ENCODE measurements at places on chromosomes 3 and 15.

DNA sequence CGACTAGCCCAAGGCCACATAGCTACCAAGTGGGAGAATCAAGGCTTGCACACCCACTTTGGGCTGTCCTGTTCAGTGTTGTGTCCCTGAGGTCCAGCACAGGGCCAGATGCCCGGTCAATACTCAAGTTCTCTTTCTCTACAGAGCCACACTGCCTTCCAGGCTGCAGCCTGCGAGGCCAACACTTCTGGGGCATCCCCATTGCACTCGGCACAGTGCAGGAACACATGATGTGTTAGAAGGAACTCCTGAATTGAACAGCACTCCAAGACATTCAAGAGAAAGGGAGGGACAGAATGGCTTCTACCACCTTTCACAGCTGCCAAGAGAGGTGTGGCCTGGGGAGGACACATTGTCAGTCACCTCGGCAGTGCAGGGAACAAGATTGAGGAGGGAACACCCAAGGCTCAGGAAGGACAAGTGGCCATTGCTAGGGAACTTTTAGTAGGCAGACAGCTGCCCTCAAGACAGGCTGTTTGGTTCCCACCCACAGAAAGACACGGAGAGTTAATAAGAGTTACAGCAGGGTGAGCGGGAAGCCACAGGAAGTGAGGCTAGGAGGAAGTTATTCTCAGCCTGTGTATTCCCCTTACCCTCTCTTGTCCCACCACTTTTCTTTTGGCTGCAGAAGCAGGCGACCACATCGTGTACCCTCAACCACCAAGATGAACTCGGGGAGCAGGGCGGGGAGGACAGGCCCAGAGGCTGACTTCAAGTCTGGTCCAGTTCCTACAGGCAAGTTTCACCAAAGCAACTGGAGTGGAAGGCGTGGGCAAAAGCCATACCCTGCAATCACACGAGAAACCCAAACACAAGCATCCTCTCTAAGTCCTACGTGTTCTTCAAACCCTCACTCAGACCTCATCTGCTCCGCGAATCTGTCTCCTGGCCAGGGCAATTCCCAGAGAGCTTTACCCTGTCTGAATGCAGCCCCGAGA is 69.4 kb downstream of the SRGAP3 start:
- DNase-seq, result no peak

DNA sequence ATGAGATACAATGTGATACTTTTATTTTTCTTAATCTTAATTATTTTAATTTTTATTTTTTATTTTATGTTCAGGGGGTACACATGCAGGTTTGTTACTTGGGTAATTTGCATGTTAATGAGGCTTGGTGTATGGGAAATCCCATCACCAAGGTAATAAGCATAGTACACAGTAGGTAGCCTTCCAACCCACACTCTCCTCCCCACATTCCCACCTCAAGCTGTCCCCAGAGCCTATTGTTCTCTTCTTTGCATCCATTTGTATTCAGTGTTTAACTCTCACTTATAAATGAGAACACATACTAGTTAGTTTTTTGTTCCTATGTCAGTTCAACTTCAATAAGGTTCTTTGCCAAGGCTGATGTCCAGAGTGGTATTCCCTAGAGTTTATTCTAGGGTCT is 1375.4 kb downstream of the NSUN3 start:
- DNase-seq, result no peak

GRCh38 chr3:134143828-134144401 is 106.7 kb downstream of the RYK start:
- no peak for DNase-seq

DNA sequence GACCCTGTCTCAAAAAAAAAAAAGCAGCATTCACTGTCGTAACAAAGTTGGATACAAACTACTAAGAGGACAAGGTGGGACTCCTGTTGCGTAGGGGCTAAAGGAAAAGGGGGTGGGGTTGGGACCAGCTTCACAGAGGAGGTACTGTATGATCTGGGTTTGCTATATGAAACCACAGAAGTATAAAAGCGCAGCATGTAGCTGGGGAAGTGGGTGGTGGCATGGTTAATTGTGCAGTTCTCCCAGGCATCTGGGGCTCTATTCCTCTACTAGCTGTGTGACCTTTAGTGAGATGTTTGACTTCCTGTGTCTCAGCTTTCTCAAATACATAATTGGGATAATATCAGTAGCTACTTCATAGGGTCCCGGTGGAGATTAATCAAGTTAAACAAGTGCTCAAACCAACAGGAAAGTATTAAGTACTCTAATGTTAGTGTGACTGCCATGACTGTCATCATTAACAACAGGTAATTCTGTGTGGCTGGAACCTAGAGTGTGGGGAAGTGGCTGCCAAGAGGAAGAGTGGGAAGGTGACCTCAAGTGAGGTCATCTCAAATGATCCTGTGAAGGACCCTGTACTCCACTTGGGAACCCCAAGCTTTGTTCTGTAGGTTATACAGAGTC is 11.5 kb downstream of the PARP16 start:
- DNase-seq, result no peak

DNA sequence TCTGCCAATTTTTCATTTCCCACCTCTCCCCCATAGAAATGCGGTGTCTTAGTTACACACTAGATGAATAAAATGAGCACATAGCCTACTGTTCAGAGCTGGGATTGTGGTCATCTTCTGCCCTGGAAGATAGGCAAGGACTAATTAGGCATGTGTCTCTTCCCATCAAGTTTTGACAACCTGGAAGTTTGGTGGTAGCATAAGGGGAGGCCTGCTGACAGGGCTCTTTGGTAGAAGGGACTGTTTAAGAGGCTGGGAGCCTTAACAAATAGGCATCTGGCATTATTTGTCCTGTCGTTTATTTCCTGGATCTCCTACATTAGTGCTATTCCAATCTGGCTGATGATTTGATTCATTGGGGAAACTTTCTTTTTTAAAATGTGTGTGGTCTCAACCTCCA is 512.3 kb downstream of the ZNF385D start:
- DNase-seq, result no peak

DNA sequence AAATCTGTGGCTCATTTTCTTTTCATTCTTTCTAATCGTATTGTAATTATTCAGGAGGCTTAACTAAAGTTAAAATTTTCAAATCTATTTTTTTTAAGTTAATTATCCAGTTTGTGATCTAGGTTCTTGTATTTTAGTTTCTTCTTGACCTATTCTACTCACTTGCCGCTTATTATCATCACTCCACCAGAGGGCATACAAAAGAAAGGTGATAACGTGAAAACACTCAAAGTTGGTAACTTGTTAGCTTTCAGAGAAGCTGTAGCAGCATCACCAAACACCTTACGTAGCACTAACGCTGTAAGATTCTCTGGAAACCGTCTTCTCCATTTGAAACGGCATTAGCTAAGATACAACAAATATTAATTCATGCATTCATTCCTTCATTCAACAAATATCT is 4.8 kb downstream of the GNB4 start:
- peak; percentile 47 for DNase-seq

- no peak for DNase-seq
Measured at GRCh38 chr15:41599061-41599460, 40.0 kb downstream of the TYRO3 start.

DNA sequence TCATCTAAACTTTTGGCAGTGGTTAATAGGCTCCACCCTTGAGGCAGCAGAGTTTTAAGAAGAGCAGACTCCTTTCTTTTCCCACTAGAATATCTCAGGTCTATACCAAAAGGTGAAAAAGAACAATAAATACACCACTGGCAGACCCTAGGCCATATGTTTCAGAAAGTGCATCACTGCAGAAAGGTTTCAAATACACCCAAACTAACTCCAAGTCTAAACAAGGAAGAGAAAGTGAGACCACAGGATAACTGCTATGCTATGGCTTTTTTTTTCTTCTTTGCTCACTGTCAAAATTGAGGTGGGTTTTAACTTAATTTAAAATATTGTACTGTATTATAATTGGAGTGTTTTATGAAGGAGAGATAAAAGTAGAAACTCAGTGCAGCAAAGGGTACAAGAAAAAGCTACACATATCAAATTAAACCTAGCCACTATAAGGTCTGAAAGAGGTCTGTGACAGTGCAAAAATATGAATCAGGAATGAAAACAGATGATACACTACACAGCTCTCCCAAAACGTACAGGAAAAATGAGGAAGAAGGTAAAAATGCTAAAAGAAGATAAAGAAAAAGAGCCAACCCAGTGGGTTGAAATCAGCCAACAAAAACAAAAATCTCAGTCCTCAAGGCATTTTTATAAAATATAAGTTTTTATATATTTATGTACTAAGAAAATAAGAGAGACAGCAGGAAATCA is 8.4 kb downstream of the SNX4 start:
- no peak for DNase-seq

GRCh38 chr3:124044956-124045355 is 53.0 kb upstream of the ROPN1 start:
- peak; percentile 95 for DNase-seq

DNA sequence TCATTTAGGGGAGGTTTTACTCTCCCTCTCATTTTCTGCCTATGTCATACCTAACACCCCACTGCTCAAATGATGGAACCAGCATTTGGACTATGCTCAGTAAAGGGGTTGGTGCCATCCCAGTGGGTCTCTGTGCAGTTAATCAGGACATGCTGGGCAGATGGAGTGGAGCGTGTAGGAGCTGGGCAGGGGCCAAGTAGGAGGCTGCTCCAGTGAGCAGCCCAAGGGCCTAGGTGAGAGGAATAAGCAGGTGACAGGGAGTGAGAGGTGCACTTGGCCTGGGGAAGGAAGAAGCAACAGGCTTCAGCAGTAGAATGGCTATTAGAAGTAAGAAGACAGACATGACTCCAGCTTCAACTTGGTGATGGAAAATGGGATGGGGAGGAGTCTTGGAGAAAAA is 72.2 kb downstream of the EPHB1 start:
- no peak for DNase-seq

- DNase-seq, result no peak
Measured at GRCh38 chr3:104452697-104453096, 914.0 kb upstream of the ALCAM start.

- no peak for DNase-seq
Measured at GRCh38 chr3:16675805-16676204, 70.6 kb upstream of the DAZL start.

DNA sequence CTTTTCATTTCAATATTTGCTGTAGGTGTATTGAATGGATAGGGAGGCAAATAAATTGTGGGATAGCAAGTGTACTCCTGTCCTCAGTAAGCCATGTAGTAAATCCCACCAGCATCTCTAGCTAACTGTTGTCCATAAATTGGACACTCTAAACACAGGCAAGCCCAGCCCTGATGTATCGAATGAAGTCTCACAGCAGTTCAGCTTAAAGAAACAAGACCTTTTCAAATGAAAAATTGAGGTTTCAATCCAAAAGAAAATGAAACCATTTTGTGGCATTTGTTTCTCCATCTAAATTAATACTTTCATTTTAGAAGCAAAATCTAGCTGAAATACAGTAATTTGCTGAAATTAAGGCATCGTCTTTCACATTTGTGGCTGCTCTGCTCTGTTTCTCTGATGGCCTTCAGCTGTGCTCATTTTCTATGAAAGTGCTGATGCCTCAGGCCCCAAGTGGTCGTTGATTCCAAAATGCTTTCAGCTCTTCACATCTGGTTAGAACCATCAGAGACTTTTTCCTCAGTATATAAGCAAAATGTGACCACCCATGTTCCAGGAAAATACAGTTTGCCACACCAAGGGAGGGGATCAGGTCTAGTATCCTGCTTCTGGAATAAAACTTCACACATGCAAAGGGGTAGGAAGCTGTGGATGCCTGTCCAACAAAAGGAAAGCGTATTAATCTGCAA is 245.0 kb downstream of the ZMAT3 start:
- DNase-seq, result no peak

DNA sequence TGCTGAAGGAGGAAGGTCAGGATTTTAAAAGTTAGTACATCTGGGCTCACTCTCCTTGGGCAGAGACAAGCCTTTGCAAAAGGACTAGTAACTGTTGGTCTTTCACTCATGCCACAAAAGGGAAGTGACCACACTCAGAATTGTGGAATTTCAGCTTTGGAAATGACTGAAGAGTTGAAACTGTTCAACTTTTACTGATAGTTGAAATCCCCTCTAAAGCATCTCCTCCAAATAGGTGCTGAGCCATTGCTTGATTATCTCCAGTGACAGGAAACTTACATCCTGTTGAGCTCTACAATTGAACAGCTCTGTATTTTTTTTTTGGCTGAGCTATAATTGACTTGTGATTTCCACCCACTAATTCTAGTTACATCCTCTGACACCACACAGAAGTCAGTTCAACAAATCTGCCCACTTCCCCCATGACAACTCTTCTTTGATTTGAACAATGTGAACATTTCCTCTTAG is 254.8 kb upstream of the TPRG1 start:
- no peak for DNase-seq

DNA sequence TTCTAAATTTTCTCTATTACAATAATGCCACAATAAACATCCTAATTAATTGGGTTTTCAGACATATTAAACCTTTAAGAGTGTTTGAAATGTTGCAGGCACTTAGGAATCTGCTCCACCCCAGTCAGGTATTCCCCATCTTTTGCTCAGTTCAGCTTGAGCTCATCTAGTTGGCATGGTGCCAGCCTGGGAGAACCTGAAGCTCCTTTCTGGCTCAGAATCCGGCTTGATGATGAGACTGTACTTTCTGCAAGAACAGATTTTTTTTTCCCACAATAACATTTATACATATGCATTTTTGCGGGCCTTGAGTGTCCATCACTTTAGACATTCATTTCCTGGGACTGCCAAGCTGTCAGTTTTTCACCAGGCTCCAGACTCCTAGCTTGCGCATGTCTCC is 7.7 kb upstream of the OXSR1 start:
- DNase-seq, result peak; percentile 23

GRCh38 chr15:63482874-63483323 is 21.5 kb upstream of the USP3 start:
- DNase-seq, result no peak

- no peak for DNase-seq
Measured at GRCh38 chr3:102026656-102027055, 177.3 kb downstream of the NFKBIZ start.

Measured in NCI-H82 (cell line).